ENCODE measurements at places on chromosomes 12 and 14.

DNA sequence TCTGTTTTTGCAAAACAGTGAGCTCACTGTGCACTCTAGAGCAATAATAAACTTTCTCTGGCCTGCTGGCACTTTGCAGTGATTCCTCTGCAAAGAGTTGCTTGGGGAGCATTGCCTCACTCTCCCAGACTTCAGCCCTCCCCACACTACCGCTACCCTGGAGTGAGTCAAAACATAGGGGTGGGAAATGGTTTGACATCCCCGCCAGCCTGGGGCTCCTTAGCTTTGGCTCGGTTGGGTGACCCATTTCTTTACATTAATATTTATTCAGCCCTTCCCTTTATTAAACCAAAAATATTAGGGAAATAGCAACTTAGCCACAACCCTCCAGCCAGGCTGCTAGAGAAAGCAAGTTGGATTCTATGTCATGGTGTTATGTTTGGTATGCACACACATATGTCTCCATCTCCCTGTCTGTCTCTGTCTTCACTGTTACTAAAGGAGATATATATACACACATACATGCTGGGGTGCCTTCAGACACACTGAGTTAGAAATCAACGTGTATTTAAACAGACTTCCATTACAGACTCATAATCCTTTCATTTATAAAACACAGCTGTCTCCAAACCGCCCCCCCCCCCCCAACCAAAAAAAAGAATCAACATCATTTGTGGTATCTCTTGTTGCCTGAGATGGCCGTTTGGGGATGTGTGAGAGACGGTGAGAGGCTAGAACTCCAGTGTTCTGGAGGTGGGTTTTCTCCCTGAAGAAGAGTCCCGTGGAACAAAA lies 3.4 kb upstream of the IRF2BPL start:
- no peak for DNase-seq

DNA sequence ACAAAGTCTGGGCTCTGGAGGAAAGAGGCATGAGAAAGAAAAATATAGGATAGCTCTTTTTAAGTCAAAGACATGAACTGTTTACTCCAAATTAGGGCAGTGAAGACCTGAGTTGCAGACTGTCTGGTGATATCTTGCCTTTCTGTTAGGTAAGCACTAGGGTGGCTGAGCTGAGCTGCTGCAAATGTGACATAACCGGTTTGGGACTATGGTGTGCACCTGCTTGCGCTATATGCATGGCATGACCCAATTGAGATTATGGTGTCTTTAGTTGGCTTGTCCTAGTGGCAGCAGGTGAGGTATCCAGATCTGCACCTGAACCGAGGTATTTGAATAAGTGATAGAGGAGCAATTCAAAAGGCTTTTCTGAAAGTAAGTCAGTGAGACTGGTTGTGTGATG lies 345.6 kb downstream of the APAF1 start:
- no peak for DNase-seq

GRCh38 chr12:109100741-109101140 lies 3.3 kb downstream of the UNG start:
- DNase-seq, result no peak

- DNase-seq, result no peak
Measured at GRCh38 chr14:52835122-52835903, 43.9 kb upstream of the GNPNAT1 start.

GRCh38 chr12:32598688-32599087 lies 80.4 kb upstream of the DNM1L start:
- no peak for DNase-seq

DNA sequence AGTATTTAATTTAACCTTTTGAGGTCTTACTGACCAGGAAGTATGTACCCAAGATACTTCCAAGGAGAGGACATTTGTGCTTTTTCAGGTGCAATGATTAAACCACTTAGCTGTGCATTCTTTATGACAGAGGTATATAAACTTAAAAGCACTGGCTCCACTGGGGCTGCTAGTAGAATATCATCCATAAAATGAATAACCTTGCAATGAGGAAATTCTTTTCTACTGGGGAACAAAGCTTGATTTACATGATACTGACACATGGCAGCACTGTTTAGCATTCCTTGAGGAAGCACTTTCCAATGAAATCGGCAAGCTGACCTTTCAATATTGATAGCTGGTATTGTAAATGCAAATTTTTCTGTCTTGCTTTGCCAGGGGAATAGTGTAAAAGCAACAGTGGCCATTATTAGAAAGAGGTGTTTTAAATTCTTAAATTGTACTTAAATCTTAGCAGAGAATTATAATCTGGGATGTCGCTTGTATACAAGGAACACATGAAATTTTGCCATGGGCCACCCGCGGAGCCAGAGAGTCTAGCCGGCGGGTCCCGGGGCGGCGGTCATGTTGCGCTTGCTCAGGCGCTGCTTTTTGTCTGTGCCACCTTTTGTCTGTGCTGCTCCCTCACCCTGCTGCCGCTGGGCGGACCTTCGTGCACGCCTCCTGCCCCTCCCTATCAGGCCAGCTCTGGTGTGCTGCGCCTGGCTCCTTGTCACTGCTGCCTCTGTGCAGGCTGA lies 20.9 kb upstream of the BLTP3B start:
- DNase-seq, result no peak

GRCh38 chr14:36619853-36620252 lies 37.4 kb upstream of the NKX2-8 start:
- no peak for DNase-seq
